ENCODE measurements at places on chromosomes 2 and 18.
A peak's percentile ranks its signal among the peaks of the same experiment; 100 is the strongest.

GRCh38 chr2:69287544-69287943 lies 99.5 kb downstream of the GFPT1 start:
- DNase-seq: no peak

DNA sequence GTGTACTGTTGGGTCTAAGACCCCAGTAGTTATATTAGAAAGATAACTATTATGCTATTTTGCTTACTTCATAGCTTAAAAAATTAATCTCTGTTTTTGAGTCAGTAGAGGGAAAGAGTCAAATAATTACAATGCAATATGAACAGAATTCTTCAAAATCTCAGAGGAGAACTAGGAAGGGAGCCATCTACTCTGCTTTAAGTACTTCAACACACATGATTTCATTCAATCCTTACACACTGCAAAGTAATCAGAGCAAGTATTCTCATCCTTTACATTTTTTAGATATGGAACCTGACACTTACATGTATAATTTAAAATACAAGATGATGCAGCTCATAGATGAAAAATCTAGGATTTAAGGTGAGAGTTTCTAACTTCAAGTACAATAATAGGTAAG lies 27.7 kb downstream of the COL5A2 start:
- DNase-seq: no peak

- DNase-seq: no peak
Observed at GRCh38 chr2:98775146-98775986, 44.4 kb upstream of the MGAT4A start.

DNA sequence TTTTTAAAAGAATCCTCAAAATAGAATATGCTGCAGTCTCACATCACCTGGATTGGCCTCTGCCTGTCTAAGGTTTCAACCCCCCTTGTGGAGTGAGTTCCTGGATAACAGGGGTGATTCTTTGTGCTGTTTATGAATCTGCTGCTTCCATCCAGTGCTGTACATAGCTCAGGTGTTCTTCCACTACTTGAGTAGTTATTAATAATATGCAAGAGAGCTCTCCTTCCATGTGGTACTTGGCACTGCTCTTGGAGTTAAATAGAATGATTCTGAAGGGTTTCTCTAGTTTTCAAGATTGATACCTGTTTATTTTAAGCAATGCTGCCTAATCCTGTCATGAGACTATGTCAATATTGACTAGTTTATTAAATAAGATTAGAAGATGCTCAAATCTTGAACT lies 273.6 kb downstream of the RDH14 start:
- no peak for DNase-seq

DNA sequence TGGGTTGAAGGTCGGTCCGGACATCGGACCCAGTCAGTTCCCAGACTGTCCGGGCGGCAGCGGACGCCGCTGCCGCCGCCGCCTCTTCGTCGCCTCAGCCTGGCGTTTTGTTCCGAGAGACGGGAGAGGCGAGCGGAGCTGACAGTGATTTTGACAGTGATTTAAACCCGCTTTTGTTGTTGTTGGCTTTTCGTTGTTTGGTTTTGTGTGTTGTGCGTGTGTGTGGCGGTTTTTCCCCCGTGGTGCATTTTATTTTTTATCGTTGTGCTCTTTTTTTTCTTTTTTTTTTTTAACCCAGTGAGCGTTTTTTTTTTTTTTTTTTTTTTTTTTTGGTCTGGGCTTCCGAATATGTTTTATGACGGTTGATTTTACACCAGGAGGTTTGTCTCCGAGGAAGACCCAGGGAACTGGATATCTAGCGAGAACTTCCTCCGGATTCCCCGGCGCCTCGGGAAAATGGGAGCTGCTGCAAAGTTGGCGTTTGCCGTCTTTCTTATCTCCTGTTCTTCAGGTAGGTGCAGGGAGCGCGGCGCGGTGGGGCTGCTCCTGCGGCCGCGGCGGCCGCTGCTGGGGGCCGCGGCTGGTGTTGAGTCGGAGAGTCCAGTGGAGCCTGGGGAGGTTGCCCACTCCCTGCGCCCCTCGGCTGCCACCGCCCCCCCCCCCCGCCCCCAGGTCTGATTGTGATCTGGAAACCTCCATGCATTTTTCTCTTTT lies at the start of gene ACVR2A:
ACVR2A (plus strand) TSS at position 333 of the 714 bp plus-strand sequence; CDS start at position 457, 124 bp downstream.
- peak; percentile 26 for DNase-seq

GRCh38 chr18:37422116-37422515 lies 143.5 kb downstream of the CELF4 start:
- peak; percentile 61 for DNase-seq

DNA sequence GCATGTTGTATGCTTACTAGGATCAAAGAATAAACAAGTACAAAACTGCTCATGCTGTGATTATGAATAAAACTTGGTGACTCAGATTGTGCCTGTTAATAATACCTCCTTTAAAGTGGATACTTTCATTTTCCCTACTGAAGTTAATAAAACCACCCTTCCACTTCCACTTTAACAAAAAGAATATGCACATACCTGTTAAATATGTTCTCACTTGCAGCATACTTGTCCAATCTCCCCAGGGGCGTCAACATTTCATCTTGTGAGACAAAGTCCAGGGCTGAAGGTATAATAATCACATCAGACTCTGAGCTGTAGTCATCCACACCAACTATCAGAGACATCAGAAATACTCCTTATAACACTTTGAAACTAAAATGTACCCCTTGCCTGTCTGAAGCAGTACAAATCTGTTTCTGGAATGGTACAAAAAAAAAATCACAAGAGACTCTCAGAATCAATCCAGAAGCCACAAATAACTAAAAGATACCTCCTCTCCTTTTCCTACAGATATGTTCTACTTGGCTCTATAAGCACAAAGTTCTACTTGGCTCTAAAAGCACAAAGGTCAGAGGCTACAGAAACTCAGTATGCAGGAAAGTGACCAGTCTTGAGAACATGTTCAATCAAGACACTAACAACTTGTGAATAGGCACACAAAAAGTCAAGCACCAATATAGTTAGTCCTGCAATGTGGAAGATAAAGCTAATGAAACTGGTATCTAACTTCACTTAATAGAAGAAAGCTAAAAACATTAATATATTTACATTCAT lies 19.3 kb downstream of the PPP4R1 start:
- DNase-seq: no peak

DNA sequence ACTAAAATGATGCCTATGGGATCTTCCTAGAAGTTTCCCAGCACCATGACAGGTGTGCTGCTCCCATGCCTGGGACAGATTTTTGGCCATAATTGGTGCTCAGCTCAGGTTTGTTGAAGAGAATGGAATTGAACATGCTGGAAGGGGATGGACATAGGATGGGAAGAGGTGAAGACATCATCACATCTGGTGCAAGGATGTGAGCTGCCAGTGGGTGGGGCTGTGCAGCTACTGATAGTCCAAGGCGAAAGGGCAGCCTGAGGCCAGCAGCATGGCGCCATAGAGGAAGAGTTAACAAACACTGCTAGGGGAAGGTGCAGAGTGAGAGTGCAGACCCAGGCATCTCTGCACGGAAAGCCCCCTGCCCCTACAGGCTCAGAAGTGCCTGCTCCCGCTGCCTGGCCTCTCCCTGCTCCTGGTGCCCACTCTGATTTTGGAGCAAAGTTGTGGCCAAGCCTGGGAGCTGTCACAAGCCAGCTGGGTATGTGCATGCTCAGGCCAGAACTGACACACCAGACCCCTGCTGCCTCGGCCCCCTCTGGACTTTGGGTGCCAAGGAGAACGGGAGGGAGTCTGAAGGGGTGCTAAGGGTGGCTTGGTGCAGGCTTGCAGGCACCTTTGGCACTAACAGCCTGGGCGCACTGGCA lies 178.6 kb downstream of the ZBTB7C start:
- peak; percentile 57 for DNase-seq

DNA sequence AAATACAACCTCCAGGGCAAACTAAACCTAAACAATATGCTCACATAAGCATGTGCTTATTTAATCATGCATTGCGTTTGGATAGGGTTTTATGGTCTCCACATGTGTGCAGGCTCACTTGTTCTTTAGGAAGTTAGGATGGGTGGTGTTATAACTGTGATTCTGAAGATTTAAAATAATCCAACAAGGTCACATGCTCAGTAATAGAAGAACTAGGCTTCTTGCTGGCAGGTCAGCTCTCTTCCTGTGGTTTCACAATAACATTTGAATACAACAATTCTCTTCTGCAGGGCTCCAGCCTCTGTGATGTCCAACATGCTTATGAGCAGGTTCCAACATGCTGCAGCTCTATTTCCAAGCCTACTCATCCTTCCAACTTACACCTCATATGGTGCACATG lies 84.0 kb downstream of the MYL12B start:
- no peak for DNase-seq

- DNase-seq: peak; percentile 47
Observed at GRCh38 chr2:109005686-109006204, 16.7 kb upstream of the EDAR start.

GRCh38 chr2:40109381-40109780 lies 330.3 kb upstream of the THUMPD2 start:
- no peak for DNase-seq

GRCh38 chr2:222424276-222424728 lies at the start of gene SGPP2:
SGPP2 (plus strand) TSS chr2:222424543; CDS start chr2:222424603, 60 bp downstream.
- DNase-seq: no peak

DNA sequence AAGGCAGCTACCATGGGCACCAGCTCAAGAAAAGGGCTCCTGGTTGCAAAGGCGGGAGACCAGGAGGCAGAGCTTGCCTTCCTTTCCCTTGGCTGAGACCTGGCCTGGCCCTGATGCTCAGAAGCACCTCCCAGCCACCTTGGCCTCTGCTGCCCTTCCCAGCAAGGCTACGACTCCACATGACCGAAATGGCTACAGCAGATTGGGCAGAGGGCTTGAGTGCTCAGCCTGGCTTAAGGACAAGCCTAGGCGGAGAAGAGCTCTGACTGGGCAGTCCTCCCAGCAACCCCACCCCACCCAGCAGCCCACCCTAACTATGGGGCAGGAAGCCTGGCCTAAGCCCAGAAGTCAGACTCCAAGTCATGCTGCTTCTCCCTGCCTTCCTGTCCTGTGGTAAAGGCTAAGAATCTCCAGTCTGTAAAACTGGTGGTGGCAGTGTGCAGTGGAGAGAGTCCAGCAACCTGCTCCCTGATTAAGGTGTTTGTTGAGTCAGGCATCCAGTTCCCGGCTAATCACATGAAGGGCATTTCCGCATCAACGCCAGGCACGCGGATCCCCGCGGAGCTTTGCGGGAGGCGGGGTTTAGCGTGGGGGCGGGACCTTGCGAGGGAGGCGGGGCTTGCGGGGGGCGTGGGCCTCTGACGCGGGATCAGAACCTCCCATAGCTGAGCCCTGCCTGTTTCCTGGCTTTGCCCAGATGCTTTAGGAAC lies 256.0 kb downstream of the BCL11A start:
- DNase-seq: no peak

DNA sequence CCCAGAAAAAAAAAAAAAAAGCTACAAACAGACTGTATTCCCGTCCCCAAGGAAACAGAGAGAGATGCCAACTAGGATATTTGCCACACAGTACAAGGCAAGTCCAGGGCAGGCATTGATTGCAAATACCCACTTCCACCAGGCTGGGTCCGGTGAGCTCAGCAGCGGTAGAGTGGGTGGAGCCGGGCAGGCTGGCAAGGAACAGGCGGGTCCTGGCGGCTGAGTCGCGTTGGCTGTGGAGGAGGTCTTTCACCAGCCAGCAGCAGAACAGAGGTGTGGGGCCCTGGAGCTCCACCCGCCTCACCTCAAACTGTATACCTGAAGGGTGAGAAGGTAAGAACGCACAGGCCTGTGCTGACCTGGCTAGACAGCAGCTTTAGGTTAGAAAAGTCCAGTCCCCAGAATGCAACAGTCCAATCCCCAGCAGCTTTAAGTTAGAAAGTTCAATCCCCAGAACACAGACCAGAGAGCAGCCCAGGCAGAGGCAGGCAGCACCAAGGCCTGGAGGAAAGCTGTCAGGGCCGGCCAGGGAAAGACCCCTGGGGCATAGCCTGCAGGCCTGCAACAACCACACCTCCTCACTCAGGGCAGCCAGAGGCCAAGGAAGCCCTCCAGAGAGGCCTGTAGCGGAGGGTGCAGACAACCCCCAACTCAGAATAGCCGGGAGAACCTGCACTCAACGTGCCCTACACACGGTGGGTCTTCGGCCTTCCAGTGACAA lies 21.9 kb upstream of the MTERF4 start:
- no peak for DNase-seq

- DNase-seq: no peak
Observed at GRCh38 chr2:47038656-47039488, 116.2 kb downstream of the STPG4 start.

DNA sequence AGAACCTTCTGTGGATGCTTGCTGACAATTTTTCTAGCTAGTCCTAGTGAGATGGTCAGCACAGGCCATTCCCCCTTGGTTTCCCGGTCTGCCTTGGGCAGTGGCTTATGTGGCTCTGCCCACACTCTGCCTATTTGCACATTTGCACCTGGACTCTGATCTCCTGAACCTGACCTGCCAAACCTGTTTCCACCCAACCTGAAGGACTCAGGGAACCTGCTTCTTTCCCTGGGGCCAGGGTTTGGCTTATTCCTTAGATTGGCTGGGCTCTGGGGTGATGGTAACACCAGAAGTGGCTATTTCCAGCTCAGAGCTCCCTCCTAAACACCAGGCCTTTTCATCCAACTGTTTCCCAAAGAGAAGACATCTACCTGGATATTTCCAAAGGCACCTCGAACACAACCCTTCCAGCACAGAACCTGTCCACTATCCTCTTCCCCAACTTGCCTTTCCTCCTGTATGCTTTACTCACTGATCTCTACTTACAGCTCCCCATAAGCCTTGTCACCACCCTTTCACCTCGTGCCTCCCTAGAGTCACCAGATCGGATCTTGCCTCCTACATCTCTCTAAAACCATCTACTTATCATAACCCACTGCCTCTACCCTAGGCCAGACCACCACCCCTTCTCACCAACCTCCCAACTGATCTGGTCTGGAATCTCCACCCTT lies 5.8 kb upstream of the MTA3 start:
- no peak for DNase-seq

DNA sequence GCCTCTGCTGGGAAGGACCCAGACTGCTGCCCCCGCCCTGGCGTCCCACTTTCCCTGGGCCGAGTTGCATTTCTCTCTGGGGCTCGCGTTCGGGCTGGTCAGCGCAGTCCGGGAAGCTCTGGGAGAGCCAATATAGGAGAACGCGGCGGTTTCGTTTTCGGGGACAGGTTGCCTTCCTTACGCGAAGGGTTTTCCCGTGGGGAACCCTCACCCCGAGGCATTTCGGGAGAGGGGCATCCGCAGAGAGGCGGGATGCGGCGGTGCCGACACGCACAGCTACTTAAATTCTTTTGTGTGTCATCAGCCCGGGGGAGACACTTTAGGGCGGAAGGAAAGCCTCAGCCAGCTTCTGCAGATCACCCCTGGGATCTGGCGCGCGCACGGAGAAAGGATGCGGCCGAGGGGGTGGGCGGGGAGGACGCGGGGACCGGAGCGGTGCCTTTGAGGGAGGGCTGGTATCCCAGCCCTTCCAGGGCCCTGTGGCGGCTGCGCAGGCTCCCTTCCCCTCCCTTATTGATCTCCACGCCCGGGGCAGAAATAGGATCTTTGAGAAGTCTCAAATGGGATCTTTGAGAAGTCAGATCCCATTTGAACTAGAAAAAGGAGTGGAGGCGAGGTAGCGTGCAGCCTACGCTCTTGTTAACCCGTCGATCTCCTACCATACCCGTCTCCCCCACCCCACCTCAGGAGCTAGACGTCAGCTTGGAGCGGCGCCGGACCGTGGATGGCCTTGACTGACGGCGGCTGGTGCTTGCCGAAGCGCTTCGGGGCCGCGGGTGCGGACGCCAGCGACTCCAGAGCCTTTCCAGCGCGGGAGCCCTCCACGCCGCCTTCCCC lies 1.2 kb downstream of the GATA6 start:
- no peak for DNase-seq

- no peak for DNase-seq
Observed at GRCh38 chr2:135948642-135949355, 36.6 kb downstream of the DARS1 start.

GRCh38 chr2:20214566-20215182 lies 10.3 kb downstream of the SDC1 start:
- DNase-seq: no peak
